ENCODE measurements at places on chromosomes 3 and 15.

GRCh38 chr3:195013411-195014361 lies 257.3 kb downstream of the XXYLT1 start:
- no peak for DNase-seq

DNA sequence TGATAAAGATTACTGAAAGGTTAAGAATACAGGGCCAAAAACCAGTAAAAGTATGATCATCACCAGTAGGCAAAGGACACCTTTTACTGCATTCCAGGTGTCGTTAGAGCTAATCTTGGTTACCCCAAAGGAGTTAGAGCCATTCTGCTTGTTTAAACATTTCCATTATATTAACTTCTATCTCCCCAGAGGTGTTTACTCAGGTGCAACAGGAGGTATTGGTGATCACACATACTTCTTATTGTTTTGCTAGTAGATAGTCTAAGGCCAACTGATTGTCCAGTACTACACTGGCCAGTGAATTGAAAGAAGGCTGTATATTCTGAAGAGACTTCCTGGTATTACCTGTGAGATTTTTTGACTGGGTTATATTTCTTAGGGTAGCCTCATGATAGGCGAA lies 22.8 kb downstream of the MKRN3 start:
- no peak for DNase-seq

GRCh38 chr15:52171807-52172206 lies 19.4 kb downstream of the GNB5 start:
- no peak for DNase-seq

DNA sequence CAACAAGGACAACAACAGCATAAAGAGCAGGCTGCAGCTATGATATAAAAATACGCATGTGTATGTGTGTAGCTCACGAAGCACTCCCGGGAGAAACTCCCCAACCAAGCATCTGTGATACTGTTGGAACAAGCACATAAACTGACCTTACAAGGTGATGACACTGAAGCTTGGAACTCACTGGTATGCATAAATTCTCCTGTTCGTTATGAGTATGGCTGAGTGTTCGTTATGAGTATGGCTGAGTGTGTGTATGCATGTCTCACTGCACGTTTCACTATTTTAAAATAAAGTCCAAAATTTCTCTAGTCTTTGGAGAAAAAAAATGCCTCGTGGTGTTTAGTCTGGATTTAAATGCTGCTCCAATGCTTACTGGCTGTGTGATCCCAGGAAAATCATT lies 256.8 kb downstream of the RORA start:
- DNase-seq = no peak

DNA sequence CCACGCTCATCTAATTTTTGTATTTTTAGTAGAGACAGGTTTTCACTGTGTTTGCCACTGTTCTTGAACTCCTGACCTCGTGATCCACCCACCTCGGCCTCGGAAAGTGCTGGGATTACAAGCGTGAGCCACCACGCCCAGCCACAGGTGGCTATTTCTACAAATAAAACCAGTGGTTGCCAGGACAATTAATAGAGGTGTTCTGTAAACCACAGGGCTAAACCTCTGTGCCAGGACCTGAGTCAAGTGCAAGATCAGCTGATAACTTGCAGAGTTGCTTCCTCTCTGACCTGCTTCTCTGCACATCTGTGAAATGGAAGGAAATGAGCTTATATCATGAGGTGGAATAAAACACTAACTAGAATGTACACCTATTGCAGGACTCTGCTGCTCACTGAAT lies 72.8 kb downstream of the CD200R1L start:
- no peak for DNase-seq

DNA sequence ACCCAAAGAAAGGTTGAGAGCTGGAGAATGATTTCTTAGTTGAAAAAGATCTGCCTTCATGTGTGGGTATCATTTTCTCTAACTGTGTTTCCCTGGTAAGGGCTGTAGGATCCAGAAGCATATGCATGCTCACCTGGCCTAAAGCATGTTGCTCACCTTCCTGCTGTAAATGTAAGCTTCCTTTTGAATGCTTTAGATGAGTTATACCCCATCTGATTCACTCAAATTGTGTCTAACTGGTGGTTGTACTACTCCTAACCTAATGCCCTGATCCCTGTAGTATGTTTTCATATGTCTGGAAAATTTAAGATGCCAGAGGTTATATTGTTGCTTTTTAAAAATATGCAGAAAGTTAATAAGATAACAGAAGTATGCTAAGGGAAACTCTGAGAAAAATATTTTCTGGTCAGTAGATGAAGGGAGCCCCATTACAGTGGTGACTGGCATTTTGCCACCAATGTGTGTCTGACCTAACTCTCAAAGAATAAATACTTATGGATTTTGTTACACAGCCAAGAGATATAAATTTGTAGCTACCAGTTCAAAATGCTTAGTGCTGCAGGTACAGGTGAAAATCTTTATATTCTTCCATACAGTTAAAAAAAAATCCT lies 7.7 kb downstream of the FILIP1L start:
- no peak for DNase-seq

DNA sequence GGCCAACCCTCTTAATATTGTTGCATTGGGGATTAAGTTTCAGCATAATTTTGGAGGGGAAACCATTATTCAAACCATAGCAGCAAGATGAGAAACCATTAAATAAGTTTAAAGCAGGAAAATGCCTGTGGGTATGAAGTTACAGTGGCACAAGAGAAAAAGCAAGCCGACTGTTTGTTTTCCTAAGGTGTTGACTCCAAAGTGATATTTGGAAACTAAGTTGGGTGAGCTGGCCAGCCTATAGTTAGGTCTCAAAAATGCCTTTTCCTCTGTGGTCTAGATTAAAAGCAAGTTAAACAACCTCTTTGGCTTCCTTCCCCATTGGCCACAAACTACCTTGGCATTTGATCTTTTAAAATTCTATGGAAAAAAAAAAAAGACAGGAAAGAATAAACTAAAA lies 419.8 kb upstream of the AZI2 start:
- DNase-seq = no peak
